Esophagus squamous epithelium (tissue), 5 donors: ENCODE measurements at places on chromosomes 7 and 10.

GRCh38 chr10:132142396-132143161 is 44.2 kb upstream of the DPYSL4 start:
- H3K27me3 ChIP-seq: no peaks in the 10 kb centered on the region
- DNase-seq: no peak
- no peaks in the 10 kb centered on the region for H3K36me3 ChIP-seq

DNA sequence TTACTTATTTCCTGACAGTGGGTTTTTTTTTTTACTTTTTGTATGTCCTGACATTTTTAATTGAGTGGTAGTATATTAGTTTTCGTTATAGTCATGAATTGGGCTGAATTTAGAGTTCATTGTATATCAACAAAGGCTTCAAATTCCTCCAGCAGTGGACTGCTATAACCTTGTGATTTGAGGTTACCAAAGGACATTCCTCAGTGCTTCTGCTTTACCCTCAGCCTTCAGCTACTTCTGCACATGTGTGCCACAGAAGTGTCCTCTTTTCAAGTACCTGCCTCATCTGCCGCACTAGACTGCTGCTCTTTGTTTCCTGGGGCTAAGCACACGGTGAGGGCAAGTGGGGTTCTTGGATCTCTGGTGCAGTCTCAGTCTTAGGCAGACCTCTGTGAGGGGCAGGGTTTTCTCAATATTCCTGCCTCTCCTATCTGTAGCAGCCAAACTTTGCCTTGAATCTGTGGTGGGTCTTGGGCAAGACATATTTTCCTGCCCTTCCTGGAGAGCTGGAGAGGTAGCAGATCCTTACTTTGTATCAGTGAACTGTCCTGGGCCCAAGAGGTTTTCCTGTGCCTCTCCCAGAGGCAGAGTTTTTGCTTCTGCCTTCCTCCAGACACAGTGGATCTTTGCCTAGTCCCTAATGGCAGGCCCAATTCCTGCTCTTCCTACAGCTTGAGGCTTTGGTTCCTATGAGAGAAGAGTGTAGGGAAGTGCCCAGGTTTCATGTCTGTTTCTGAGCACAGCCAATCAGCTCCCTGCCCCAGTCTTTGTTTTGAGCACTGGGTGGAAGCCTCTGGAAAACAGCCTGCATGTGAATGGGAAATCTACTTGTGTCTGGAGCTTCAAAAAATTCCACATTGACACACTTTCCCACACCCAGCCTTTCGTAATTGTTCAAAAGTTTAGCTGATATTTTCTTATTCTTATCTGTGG is 39.0 kb upstream of the STRIP2 start:
- peaks cover 3% of the 10 kb centered on the region for H3K4me1 ChIP-seq
- H3K4me3 ChIP-seq: no peak overlapping the region
- DNase-seq: no peak
- no peaks in the 10 kb centered on the region for H3K27me3 ChIP-seq

DNA sequence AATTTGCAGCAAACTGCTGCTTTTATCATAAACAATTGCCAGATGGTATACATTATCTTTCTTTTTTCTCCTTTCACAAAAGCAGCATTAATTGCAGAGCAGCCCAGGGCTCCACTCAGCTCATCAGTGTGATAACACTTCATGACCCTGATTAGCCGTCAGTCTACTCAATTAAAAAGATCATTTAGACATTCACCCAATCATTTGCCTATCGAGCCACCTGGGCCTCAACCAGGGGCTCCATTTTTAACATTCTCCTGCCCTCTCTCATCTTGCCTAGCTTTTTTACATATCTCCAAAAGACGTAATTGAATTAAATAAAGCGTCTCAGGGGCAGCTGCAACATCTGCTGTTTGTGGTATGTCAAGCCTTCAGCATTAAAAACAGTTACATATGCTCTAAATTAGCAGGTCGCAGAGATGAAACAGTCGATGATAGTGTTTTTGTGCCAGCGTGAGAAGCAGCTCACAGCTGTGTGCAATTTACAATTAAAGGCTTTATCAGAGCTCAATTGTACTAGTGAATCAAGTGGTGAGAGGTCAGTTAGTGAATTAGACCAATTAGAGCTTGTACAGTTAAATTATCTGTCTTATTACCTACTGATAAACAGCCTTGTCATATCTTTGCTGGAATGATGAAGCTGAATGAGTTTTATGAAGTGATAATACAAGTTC is 522.5 kb downstream of the ETV1 start:
- no peaks in the 10 kb centered on the region for H3K4me1 ChIP-seq
- no peaks in the 10 kb centered on the region for H3K27me3 ChIP-seq
- no peak overlapping the region for H3K27ac ChIP-seq

- no peaks in the 10 kb centered on the region for H3K27me3 ChIP-seq
- DNase-seq: no peak
- H3K4me3 ChIP-seq: no peak overlapping the region
- H3K4me1 ChIP-seq: peaks cover 4% of the 10 kb centered on the region
- no peaks in the 10 kb centered on the region for H3K36me3 ChIP-seq
These were observed 7.7 kb downstream of the ASB10 start for GRCh38 chr7:151179287-151179860.
